Activated T-cell treated with anti-CD3 and anti-CD28 coated beads for 24 hours (primary cell): ENCODE measurements at places on chromosomes 11 and 22.

DNA sequence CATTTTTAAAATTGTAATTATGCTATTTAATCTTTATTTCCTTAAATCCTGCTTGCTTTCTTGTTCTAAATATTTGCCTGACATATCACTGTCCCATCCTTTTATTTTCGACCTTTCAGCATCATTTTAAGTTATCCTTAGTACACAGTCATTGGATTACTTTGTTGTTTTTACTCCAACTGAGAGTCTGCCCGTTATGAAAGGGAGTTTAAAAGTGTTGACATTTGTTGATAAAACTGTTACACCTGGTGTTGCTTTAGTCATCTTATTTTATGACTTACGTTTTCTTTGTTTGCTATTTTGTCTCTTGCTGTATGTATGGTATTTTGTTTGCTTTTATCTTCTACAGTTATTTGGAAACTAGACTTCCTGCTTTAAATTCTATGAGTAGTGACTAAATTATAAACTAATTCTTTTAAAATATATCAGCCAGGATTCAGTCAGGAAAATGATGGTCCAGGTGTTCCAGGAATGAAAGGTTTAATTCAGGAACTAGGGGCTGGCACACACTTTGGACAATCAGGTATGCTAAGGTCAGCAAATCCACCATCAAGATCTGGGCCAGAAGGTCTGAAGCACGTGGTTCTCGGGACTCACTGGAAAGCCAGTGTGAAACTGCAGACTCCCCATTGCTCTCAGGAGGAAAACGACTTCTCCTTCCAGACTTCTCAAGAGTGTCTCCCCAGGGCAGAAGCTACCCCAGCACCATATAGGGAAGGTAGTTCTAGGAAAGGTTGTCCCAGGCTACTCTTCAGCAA, 86.0 kb downstream of the RASSF10 start:
- DNase-seq = no peak

DNA sequence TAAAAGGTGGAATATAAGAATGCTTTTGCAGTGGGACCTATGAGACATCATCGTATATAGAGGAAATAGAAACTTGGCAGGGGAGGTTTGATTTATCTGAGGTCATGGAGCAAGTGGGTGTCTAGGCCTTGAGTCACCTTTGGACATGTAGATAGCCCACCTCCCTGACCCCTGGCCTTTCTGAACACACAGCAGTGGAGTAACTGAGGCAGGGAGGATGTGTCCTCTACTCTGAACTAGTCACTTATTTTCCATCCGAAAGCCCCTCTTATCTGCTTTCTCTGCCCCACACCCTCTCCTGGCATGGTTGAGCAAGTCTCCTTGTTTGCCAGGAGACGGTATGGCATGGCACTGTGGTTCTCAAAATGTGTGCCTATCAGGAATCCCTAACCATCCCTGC, 7.9 kb downstream of the CD82 start:
- no peak for DNase-seq

DNA sequence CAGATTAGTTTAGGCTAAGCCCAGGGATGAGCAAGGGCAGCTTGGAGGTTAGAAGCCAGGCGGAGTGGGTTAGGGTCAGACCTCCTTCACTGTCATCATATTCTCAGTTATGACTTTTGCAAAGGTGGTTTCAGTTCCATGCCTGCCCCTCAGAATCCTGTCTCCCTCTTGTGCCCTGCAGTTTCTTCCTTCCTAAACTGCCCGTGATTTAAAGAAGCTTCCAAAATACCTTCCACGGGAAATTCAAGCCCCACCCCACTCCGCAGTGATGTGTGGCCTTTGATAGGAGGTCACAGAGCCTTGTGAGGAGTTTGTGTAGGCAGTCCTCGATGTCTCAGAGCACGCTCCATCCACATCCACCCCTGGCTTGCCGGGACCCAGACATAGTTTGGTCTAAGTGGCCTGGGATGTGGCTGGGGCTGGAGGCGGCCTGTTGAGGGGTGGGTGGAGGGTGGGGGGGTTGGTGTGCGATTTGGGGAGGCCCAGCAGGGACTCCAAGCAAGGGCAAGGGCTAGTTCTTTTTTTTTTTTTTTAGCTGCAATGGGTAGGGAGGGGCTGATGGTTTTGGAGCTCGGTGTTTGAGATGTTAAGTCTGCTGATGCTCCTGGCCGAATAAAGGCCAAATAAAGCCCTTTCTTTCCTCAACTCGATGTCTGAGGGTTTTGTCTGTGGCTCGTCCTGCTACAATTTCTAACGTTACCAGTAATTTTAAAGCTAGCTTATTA, 1.6 kb upstream of the IFITM1 start:
- no peak for DNase-seq

GRCh38 chr22:39142088-39142680, 10.3 kb downstream of the CBX7 start:
- DNase-seq = no peak

DNA sequence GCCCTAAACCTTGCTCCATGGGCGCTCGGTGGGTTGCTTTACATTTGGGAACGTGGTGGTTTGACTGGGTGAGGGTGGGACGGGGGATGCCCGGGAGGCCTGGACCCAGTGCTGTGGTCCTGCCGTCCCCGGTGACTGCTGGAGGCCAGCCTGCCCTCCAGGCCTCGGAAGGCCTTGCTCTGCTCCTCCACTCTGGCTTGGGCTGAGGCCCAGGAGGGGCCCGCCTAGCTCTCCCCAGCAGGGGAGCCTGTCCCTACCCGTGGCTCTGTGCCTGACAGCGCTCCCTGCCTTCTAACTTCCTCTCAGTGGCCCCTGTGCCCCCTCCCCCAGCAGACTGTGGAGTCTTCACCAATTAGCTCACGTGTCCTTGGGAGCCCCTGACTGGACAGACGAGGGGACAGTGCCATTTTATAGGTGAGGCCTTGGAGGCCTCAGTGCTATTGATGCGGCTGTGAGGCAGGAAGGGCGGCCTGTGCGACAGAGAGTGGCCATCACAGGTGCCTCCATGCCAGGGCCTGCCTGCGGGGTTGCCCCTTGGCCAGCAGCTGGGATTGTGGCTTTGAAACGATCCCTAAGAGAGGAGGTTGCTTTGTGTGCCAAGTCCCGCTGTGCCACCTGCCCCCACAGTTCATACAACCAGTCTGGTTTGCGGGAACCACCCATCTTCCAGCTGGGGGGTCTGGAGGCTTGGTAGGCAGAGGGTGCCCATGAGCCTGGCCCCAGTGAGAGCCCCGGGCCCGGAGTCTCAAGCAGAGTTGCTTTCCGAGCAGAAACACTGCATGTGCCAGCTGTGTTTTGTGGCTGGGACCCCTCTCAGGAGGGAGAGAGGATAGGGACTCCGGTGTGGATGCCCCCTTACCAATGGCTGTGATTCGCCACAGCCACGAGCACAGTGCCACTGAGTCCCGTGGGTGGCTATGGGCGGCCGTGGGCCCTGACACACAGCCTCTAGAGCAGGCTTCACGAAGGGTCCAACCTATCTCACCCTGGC, 17.7 kb downstream of the TPCN2 start:
- no peak for DNase-seq

- DNase-seq = no peak
Observed at GRCh38 chr11:33646629-33647028, 54.0 kb downstream of the C11orf91 start.

- no peak for DNase-seq
Observed at GRCh38 chr22:37677493-37677974, 2.1 kb downstream of the LGALS1 start.

DNA sequence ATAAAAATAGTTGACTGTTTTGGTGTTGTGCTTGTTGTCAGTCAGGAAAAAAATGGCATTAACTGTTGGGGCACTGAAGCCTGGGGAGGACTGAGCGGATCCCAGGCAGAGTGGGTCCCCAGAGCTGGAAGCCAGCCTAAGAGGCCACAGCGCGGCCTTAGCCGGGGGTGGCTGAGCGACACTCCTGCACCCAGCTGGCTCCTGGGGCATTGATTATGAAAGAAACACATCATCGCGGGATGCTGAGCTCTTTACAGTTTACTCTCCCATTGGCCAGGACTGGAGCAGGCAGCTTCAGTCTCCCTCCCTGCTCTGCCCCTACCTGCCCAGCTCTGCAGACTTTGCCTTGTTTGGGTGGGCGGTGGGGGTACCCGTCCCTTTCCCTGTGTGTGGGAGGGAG, 121.5 kb downstream of the ST3GAL4 start:
- no peak for DNase-seq

DNA sequence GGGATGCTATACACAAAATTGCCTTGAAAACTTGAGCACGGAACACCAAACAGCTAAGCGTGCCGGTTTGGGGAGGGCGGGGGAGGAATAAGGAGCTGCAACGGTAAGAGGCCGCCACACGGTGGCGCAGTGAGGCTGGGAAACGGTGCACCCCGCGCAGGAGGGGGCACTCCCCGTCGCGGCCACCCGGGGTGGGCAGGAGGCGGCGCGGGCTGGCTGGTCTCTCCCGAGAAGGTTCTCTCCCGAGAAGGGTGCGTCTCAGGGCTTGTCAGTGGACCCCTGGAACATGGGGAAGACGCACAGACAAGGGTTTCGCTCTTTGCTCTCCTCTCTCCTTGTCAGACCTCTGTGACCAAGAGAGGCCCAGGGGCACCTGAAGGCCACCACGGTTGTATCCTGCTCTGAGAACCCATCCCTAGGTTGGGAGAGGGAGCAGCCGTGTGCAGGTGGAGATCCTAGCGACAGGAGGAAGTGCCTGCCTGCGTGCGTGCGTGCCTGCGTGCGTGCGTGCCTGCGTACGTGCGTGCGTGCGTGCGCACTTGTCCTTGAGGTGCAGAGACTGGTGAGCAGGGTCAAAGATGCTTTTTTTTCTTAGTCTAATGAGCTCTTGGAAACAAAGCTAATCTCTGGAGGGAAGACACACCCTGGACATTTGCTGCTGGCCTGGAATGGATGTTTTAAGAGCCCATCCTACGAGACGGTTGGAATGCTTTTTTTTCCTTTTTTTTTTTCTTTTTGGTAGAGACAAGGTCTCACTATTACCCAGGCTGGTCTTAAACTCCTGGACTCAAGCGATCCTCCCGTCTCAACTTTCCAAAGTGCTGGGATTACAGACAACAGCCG, 18.1 kb upstream of the JAM3 start:
- DNase-seq = peak; percentile 57

DNA sequence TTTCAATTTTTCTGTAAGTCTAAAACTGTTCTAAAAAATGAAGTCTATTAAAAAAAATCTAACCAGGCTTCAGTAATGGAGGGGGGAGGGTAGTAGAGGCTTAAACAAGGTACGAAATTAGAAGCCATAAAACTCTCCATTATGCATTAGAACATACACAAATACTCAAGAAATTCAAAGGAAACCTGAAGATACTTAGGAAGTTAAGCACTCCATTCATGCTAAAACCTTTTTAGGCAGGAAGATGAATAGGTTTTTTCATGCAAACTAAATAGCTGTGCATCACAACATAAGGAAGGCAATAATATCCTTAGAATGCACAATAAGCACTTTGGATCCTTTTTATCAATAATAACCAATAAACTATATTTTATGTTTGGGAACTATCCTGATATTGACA, 2.4 kb downstream of the RAB6A start:
- DNase-seq = no peak

DNA sequence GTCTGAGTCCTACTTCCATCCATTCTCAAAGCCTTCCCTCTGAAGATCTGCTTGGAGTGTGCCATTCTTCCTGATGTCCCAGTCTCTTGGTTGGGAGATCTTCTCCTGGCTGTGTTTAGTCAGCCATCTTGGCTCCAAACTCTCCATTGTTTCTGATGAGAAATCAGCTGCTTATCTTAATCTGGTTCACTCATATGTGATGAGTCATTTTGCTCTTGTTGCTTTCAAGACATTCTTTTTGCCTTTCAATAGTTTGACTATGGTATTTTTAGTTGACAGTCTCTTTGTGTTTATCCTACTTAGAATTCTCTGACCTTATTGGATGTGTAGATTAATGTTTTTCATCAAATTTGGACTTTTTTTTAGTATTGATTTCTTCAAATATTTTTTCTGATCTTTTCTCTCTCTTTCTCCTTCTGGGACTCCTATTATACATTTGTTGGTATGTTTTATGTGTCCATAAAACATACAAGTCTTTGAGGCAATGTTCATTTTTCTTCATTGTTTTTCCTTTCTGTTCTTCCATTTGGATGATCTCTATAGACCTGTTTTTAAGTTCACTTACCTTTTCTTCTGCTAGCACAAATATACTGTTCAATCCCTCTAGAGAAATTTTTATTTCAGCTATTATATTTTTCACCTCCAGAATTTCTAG, 77.2 kb upstream of the CLPB start:
- DNase-seq = no peak

DNA sequence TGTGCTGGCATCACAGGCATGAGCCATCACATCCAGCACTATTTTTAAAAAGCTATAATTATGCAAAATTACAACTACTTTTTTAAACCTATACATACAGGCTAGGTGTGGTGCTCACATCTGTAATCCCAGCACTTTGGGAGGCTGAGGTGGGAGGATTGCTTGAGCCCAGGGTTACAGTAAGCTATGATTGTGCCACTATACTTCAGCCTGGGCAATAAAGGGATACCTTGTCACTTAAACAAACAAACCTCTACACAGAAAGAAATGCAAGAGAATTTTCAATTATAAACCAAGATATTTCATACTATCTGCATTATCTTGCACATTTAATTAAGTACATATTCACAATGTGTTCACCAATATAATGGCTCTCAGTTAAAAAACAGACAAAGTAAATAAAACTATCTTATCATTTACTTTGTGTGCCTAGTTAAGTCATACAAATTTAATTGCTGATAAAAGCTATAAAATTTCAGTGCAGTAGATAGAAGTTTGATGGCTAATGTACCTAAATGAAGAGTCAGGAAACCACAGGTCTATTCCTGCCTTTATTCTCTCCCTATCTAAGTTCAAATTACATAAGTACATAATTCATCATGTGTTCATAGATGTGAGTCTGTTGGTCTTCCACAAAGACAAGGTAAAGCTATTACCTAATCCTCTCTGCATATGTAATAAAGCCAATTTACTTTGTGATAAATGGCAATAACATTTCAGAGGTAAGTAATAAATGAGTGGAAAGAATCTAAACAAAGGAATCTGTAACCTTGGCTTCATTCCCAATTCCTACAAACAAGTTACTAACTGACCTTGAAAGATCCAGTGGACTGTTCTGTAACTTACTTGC, 9.0 kb upstream of the RDX start:
- no peak for DNase-seq

GRCh38 chr11:73965076-73965763, 14.4 kb downstream of the DNAJB13 start:
- no peak for DNase-seq

DNA sequence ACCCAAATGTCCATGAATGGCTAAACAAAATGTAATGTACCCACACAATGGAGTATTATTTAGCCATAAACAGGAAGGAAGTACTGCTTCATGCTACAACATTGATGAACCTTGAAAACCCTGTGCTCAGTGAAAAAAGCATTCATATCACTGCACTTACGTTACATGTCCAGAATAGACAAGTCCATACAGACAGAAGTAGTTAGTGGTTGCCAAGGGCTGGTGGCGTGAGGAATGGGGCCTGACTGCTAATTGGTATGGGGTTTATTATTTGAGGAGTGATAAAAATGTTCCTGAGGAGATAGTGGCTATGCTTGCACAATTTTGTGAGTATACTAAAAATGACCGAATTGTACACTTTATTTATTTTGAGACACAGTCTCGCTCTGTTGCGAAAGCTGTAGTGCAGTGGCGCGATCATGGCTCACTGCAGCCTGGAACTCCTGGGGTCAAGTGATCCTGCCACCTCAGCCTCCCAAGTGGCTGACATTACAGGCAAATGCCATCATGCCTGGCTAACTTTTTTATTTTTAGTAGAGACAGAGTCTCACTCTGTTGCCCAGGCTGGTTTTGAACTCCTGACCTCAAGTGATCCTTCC, 7.7 kb upstream of the SYVN1 start:
- no peak for DNase-seq

GRCh38 chr11:70328556-70328955, 58.1 kb downstream of the PPFIA1 start:
- DNase-seq = no peak
